ENCODE measurements at places on chromosomes 5 and 9. TPM values are rescaled to one million over a fixed set of nuclear protein-coding genes. Genes with fewer than 3 reads are reported as not detected.

- no peak for DNase-seq
These were observed 22.6 kb upstream of the MELK start for GRCh38 chr9:36550135-36550534.

DNA sequence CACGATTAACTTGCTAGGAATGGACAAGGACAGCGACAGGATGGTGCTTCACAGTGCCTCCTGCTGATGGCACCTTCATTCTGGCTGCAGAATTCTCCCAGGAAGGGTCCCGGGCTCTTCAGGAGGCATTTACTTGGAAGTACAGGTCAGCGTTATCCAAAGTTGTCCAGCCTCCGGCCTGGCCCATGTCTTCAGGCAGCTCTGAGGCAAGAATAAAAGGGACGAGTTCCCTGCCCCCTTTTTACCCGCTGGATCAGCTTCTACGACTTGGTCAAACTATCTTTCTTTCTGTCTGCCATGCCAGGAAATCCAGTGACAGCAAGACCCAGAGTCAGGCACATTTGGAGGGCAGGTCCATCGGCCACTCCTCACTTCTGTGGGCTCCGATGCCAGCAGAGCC is 23.4 kb upstream of the GABBR2 start:
- DNase-seq = no peak

Gene EEIG1
- 34.1 TPM for polyA plus RNA-seq

DNA sequence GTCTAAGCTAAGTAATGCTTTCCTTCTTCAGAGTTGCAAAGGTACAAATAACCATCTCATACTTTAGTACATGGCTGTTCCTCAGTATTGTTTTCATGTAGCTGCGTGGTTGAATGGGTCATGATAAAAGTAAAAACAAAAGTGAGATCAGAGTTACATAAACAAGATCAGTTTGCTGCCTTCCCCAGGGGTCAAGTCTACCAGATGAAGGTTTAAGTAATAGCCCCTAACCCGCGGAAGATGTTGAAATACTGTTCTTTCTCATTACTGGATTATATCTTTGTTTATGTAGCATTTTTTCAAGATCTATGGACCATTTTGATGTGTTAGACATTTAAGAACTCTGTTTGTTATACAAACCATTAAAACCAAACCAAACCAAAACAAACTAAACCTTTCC is 34.1 kb upstream of the ARRDC3 start:
- no peak for DNase-seq

GRCh38 chr5:171495122-171495700 is 75.8 kb downstream of the FGF18 start:
- DNase-seq = no peak

DNA sequence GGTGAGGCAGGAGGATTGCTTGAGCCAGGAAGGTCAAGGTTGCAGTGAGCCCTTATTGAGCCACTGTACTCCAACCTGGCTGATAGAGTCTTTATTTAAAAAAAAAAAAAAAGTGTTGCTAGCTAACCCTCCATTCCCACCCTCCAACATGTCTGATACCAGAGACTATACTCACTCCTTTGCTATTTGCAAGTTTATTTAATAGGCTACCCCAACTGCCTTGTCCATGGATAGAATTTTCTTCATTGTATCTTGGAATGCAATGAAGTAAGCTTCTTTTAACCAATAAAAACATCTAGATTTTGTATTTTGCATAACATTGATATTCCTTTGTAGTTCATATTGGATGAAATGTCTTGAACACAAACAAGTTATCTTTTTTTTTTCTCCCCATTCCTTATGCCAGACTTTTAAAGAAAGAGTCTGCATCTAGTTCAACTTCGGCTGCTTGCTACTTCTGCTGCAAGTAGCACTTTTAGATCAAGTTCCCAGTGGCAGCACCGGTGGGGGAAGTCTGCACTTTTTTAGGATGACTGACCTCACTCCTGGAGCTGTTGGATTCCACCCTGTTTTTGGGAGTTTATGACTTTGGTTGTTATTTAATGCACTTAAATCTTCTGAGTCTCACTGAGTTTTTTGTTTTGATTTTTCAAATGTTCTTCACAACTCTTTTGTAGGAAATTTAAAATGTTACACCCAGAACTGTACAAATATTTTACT is 112.5 kb downstream of the UHRF2 start:
- no peak for DNase-seq

GRCh38 chr9:136187683-136188586 is 17.0 kb downstream of the LHX3 start:
- DNase-seq = no peak

- no peak for DNase-seq
These were observed 234.2 kb downstream of the SYK start for GRCh38 chr9:91035825-91036208.

Gene PCDHGB6
- polyA plus RNA-seq = 7.6 TPM

DNA sequence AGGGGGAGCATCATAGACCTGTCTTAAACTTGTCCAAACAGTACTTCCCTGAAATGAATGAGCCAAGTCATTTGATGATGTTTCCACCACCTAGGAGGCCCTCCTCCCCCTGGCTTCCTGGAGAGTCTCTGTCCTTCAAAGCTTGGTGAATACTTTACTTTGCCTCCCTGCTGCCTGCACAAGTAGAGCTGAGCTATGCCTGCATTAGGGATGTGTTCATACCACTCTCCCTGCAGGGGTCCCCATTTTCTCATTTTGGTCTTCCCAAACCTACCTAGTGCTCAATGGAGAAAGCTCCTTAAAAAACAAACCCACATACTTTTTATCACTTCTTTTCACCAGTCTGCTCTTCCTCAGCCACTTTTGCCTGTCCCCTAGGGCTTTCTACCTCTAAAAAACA is 7.7 kb downstream of the CCNI2 start:
- no peak for DNase-seq

DNA sequence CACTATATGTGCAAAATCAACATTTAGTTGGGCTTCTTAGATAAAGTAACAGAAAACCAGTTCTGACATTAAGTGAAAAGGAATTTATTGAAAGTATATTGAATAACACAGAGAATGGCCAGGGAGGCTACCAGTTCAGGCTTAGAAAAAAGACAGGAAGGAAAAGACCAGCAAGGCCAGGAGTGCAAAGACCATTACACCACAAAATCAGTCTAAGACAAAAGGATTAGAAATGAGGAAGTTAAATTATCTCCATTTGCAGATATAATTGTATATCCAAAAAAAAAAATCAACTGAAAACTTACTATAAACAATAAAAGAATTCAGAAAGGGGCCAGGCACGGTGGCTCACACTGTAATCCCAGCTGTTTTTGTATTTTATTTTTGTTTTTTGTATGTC is 4.8 kb upstream of the TEX10 start:
- no peak for DNase-seq

GRCh38 chr9:131703697-131704096 is 36.2 kb downstream of the RAPGEF1 start:
- DNase-seq = no peak

DNA sequence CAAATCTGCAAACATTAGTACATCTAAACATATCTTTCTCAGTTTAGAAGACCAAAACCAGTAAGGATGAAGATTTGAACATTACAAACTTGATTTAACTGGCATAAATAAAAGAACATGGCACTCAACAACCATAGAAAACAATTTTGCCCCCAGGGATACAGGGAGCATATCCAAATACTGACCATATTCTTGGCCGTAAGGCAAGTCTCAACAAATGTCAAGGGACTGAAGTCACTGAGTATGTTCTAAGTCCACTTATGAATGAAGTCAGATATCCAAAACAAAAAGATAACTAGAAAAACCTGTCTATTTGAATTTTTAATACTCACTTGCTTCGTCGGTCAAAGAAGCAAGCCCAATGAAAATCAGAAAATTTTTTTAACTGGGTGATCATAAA is 14.1 kb downstream of the FEM1C start:
- no peak for DNase-seq

Gene CCDC192
- polyA plus RNA-seq = 0.93 TPM

DNA sequence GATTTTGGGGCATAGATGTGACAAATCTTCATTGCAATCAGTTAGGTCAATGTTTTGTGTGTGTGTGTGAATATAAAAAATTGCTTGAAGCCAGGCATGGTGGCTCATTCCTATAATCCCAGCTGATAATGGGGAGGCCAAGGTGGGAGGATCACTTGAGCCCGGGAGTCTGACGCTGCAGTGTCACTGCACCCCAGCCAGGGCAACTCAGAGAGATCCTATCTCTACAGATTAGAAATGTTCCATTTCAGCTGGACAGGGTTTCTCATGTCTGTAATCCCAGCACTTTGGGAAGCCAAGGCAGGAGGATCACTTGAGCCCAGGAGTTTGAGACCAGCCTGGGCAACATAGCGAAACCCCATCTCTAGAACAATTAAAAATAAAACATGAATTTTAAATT is 11.5 kb downstream of the OR2V2 start:
- no peak for DNase-seq

GRCh38 chr5:82885627-82886389 is 191.4 kb downstream of the TMEM167A start:
- peak; percentile 75 for DNase-seq

- no peak for DNase-seq
These were observed 70.0 kb downstream of the EXOSC2 start for GRCh38 chr9:130763331-130764171.

Gene TMEFF1
- 10.3 TPM for polyA plus RNA-seq

DNA sequence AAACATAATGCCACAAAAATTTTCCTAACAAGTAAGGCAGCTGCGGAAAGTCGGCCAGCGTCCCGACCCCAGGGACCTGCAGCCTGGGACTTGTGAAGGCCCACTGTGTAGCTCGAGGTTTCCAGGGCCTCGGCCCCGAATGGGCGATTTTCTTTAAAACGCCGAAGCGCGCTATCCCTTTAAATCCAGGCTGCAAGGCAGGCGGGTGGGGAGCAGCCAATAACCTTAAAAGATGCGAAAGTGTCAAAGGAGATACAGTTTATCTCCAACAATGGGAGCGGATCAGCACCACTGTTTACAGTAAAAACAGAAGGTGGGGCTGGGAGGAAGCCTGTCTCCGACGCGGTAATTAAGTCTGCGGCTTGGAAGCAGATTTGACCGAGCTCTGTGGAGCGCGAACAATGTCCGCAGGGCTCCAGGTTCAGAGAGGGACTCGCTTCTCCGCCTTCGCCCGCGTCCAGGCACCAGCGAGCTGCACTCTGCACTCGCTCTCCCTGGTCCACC is 1.7 kb upstream of the ZSWIM6 start:
- no peak for DNase-seq

Gene SPINK6
- not detected for polyA plus RNA-seq
